ENCODE measurements at places on chromosomes 1 and 21.

- no peak for DNase-seq
Measured at GRCh38 chr21:22201126-22201525, 1202.9 kb downstream of the NCAM2 start.

- DNase-seq = no peak
Measured at GRCh38 chr1:184442260-184442659, 55.4 kb downstream of the C1orf21 start.

- DNase-seq = no peak
Measured at GRCh38 chr1:56297208-56297607, 282.2 kb downstream of the PLPP3 start.

- DNase-seq = no peak
Measured at GRCh38 chr1:240737766-240738265, 125.9 kb upstream of the GREM2 start.

DNA sequence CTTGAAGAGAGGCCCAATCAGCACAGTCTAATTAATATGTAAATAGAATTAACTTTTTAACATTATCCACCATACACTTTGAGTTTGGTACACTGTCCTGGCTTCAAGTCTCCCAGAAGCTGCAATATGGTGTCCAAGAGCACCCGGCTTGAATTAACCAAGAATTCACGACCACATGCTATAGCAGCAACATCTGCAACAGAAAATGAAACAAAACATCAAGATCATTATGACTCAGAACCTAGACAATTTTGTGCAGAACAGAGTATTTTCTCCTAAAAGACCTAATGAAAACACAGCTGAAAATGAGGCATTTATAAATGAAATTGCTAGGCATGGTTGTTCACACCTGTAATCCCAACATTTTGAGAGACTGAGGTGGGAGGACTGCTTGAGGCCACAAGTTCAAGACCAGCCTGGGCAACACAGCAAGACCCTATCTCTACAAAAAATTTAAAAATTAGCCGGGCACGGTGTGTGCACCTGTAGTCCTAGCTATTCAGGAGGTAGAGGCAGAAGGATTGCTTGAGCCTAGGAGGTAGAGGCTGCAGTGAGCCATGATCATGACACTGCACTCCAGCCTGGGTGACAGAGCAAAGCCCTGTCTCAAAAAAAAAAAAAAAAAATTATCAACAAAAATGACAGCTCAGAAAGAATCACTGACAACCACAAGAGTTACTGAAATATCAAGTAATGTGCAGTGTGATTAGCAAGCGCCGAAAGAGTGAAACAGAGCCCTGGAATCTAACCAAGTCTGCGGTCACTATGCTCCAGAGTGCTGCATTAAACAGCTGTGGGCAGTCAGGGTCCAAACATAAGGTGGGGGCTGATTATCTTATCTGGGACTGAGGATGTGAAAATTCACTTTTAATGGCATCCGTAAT lies 45.3 kb downstream of the HSF2BP start:
- no peak for DNase-seq

- DNase-seq = no peak
Measured at GRCh38 chr1:96820107-96820506, 98.5 kb downstream of the PTBP2 start.

DNA sequence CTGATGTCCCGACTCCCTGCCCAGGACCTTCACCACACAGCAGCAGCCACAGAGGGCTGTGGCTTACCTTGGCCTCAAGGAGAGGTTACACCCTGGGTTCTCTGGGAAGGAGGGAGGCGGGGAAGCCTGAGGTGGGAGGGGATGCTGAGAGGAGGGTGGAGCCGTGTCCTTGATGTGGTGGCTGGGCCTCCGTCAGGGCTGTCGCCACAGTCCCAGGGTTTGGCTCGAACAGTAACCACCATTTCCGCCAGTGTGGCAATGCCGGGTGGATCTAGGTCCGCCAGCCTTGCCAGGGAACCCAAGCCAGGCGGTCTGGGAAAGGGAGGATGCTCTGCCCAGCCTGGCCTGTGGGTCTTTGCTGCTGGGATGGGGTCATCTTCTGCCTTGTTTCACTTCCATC lies 18.4 kb upstream of the CDCA8 start:
- peak; percentile 63 for DNase-seq

DNA sequence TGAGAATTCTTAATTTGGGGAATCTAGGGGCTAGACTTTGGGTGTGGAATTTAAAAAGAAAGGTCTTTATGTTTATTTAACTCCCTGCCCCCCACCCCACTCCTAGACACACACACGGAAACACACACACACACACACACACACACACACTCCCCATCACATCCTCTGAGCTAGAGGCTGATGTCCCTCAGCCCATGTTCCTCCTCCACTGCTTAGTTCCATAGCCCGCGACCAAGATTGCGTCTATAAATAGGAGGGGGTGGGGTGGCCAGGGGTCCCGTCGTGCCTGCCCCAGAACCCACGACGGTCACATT lies 655 bp upstream of the KIRREL1 start:
- DNase-seq = no peak

DNA sequence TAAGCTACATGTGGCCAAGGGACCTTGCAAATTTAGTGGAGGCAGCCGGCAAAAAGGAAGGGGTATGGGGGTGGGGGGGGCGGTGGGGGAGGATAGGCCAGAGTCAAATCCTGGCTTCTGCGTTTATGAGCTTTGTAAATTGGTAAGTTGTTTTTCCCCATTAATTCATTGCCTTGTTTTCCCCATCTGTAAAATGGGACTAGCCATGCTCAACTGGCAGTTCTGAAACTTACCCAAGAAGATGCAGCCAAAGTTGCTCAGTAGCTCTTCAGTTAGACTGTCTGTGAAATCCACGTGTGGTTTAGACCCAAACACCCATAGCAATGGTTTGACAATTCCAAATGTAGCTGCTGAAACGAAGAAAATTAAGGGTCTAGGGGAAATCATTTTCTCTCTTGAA lies 52.3 kb upstream of the FAM89A start:
- DNase-seq = no peak

- no peak for DNase-seq
Measured at GRCh38 chr1:235876402-235876841, 9.7 kb upstream of the LYST start.

DNA sequence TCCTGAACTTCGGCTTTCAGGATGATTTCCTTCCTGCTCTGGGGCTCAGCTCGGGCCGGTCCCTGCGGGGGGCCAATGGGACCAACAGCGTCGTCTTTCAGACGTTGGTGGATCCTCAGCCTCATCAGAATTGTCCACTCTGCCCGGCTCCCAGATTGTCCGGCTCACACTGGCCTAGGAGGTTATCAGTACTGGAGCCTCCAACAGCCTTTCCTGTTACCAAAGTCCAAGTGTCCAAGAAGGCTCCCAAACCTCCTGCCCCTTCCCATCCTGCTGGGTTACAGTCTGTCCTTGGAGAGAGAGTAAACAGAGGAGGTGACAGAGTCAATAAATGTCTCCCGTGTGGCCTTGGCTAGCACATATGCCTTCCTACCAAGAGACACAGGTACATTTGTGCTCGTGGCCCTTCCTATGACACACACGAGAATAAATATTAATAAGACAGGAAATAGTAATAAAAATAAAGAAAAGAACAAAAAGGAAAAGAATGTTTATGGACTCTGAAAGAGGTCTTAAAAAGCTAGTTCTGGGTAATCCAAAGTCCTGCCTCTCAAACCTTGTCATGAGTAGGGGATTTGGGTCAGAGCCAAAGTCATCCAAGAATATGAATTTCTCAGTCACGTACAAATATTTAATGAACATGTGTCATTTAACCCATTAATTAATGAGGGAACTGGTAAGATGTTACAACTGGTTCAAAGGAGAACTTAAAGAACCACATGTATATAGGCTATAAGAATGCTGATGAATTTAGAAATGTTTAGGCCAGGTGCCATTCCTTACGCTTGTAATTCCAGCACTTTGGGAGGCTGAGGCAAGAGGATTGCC lies 80.8 kb upstream of the SLC2A1 start:
- DNase-seq = no peak

GRCh38 chr1:170001266-170001665 lies 73.2 kb downstream of the KIFAP3 start:
- no peak for DNase-seq

DNA sequence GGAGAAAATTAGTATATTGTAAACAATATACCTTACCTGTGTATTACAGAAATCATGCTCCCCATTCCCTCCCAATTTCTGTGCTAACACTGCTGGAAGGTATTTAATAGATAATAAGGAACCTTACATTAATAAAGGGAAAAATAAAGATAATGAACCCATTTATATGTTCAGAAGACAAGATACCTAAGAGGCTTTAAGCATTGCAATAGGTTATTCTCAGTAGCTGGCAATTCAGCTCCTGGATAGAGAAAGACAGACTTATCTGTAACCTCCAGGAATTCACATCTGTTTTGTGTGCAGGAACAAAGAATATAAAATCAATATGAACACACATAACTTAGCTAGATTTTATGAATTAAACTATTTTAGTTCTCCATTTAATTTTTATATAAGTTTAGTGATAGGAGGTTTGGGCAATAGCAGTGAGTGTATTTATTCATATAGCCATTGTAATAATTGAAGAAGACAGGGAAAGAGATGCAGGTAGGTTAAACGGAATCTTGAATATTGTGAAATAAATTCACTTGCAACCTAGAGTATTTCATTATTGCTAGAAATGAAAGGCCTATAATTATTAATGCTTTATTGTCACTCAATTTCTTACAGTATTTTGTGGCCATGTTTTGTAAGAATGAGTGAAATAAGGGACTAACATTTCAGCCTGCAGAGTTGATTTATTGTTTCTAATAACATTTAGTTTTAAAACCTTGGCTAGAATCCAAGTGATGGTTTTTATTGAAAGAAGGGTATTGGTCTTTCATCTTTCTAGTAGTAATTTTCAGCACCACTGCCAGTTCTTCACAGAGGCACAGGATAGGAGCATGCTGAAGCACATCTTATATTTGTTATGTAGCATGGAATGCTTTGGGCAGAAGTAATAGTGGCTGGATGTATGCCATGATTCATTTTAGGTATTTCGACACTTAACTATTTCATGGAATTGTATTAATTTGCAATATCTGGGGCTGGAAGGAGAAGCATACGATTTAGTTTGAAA lies 1.5 kb downstream of the XPR1 start:
- DNase-seq = no peak

- DNase-seq = peak; percentile 15
Measured at GRCh38 chr1:23100074-23100748, 68.4 kb downstream of the LUZP1 start.

GRCh38 chr1:197633447-197634078 lies 141.7 kb downstream of the DENND1B start:
- DNase-seq = no peak

DNA sequence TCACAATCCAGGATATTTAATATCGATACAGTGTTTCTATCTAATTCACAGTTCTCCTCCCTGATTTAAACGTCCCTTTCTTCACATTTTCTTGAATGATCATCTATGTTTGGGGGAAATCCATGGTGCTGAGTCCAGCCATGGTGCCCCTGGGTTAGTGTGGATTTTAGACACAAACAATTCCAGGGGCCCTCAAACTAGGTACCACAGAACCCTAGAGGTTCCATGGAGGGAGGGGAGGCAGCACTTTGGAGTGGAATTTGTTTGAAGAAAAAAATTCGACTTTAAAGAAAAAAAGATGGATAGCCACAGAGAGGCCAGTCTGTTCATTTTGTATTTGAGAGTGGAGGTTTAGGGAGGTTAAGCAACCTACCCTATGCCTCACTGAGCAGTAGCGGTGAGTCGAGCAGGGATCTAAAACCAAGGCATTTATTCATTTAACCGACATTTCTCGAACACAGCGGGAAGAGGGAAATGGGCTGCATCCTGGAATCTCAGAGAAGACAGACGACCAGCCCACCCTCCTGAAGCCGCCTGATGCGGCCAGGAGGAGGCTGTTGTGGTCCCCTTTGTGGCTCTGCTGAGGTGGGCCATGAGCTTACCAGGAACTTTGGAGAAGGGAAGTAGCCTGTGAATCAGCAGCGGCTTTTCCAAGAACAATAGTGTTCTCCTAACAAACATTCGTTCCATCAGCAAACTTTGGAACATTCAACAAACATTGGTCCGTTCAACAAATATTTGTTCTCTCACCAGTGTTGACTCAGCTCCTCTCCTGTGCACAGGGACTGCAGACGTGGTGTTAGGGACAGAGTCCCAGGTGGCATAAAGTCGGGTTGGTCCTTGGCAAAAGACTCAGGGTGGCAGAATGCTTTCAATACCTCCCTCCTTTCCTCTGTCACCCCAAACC lies 103.5 kb upstream of the ZBTB40 start:
- no peak for DNase-seq

GRCh38 chr21:44315691-44316203 lies 15.9 kb downstream of the PFKL start:
- no peak for DNase-seq

DNA sequence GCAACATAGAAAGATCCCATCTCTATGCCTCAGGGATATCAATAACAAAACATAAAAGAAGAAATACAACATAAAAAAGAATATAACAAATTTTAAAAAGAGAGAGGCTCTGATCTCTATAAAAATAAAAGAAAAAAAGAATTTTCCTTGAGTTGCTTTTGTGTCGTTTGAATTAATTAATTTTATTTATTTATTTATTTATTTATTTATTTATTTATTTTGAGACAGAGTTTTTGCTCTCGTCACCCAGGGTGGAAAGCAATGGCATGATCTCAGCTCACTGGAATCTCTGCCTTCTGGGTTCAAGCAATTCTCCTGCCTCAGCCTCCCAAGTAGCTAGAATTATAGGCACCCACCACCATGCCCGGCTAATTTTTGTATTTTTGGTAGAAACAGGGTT lies 8.5 kb downstream of the F11R start:
- no peak for DNase-seq

GRCh38 chr1:66334318-66334717 lies 199.6 kb upstream of the SGIP1 start:
- DNase-seq = no peak

DNA sequence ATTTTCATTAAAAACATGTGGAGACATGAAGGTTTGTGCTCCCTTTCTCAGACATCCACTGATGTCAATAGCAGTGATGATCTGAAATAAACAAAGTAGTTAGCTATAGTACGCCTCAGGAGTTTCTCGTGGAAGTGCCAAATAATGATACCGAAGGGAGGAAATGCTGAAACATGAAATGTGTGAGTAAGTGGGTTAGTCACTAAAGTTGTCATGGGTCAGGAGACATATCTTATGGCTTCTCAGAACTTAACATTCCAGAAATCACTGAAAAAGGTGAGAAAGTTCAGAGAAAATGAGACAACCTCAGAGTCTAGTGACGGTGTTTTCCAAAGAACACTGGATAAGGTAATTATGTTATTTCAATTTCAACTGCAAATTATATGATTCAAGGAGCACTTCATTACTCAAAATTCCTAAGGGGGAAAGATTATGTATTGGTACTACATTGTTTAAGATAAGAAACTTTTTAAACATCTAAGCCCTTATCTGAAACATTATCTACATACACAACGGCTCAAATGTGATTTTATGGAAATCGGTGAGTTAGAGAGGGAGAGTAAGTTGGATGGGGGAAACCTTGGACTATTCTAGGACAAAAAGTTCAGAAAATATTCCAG lies 20.6 kb downstream of the NIBAN1 start:
- no peak for DNase-seq

- DNase-seq = no peak
Measured at GRCh38 chr1:219954052-219954451, 25.7 kb upstream of the SLC30A10 start.

Data from activated T-cell treated with anti-CD3 and anti-CD28 coated beads for 48 hours (primary cell).